Mesenchymal stem cell (in vitro differentiated cells and primary cell): ENCODE measurements at places on chromosomes 11 and 22.

DNA sequence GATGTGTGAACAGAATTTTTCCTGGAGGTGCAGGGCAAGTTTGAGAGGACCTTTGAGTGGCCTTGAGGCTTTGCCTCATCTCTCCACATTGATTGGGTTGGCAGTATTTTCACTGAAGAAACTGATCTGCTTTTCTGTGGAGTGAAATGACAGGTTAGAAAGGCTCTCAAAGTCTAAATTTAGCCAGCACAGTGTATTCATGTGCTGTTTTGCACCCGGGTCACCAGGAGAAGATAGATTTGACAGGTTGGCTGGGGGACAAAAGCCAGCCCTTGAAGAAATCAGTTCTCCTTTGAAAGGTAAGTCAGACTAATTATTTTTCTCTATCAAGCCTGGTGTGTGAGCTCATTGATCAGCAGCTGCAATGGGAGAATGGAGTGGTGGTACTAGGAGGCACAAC lies 152.9 kb downstream of the DBX1 start:
- no peak for DNase-seq

- no peak for DNase-seq
Measured at GRCh38 chr22:17984114-17984513, 40.2 kb downstream of the MICAL3 start.

- DNase-seq: no peak
Measured at GRCh38 chr11:133832096-133832990, 13.0 kb downstream of the SPATA19 start.

- DNase-seq: no peak
Measured at GRCh38 chr11:42171046-42171445, 711.6 kb upstream of the LRRC4C start.

- no peak for DNase-seq
Measured at GRCh38 chr11:202490-202889, 4.7 kb downstream of the BET1L start.
